ENCODE measurements at places on chromosomes 5 and 9. TPM values are rescaled to one million over a fixed set of nuclear protein-coding genes. Genes with fewer than 3 reads are reported as not detected.

DNA sequence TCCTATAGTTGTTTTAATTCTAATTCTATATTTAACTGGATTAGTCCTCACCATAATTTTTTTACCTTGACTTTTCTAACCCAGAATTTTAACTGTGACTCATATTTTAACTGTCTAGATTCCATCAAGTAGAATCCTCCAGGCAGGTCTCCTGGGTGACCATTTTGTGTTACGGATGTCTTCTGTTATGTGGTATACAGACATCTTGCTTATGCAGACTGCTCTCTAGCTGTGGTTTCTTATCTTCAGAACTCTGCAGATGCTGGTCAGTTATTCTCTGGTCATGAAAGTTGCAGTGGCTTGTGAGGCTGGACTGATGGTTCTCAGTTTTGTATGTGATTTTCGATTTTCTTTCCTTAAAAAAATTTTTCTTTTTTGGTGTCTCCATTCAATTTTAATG lies 139.4 kb downstream of the ATG10 start:
- no peaks in the 10 kb centered on the region for H3K36me3 ChIP-seq
- H3K4me3 ChIP-seq: no peak overlapping the region
- DNase-seq: no peak
- H3K27ac ChIP-seq: no peak overlapping the region

GRCh38 chr5:88837222-88837621 lies 45.8 kb downstream of the MEF2C start:
- H3K4me3 ChIP-seq: no peak overlapping the region
- H3K4me1 ChIP-seq: no peaks in the 10 kb centered on the region
- no peak for DNase-seq

GRCh38 chr5:20601678-20602100 lies 613.7 kb upstream of the CDH18 start:
- H3K36me3 ChIP-seq: no peaks in the 10 kb centered on the region
- no peak overlapping the region for H3K27ac ChIP-seq
- no peaks in the 10 kb centered on the region for H3K4me1 ChIP-seq
- no peaks in the 10 kb centered on the region for H3K27me3 ChIP-seq

GRCh38 chr5:148090146-148090772 lies 26.5 kb downstream of the SPINK5 start:
- H3K27me3 ChIP-seq: no peaks in the 10 kb centered on the region
- no peaks in the 10 kb centered on the region for H3K36me3 ChIP-seq
- H3K27ac ChIP-seq: no peak overlapping the region
- DNase-seq: no peak
- no peak overlapping the region for H3K4me3 ChIP-seq

- no peak for DNase-seq
- no peak overlapping the region for H3K4me3 ChIP-seq
- H3K36me3 ChIP-seq: no peaks in the 10 kb centered on the region
- no peak overlapping the region for H3K27ac ChIP-seq
These were observed 18.1 kb upstream of the COL5A1 start for GRCh38 chr9:134623258-134624066.

DNA sequence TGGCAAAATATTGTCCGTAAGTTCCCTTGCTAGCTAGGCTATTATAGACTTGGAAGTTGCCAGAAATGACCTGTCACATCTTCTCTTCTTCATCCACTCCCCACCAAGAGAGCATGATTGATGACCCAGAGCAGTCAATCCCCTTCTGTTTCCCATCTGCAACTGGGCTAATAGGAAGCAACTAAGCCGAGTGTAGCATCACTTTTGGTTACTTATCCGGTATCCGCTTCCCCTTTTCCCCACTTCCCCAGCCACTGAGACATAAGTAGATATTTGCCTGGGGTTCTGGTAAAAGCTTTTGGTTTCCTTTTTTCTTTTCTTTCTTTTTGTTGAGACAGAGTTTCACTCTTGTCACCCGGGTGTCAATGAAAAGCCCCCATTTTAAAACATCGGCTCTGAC lies 29.4 kb upstream of the LIFR start:
- no peaks in the 10 kb centered on the region for H3K27me3 ChIP-seq
- H3K36me3 ChIP-seq: no peaks in the 10 kb centered on the region
- H3K4me1 ChIP-seq: no peaks in the 10 kb centered on the region
- no peak overlapping the region for H3K27ac ChIP-seq
- no peak for DNase-seq

GRCh38 chr5:81631124-81631523 lies 119.8 kb downstream of the SSBP2 start:
- no peaks in the 10 kb centered on the region for H3K27me3 ChIP-seq
- no peak for DNase-seq
- no peaks in the 10 kb centered on the region for H3K36me3 ChIP-seq
- H3K27ac ChIP-seq: no peak overlapping the region
- H3K4me1 ChIP-seq: no peaks in the 10 kb centered on the region
- no peak overlapping the region for H3K4me3 ChIP-seq

- peaks cover 4% of the 10 kb centered on the region for H3K4me1 ChIP-seq
- DNase-seq: no peak
- H3K27ac ChIP-seq: no peak overlapping the region
- H3K36me3 ChIP-seq: no peaks in the 10 kb centered on the region
These were observed 9.7 kb downstream of the IPPK start for GRCh38 chr9:92660266-92660665.

DNA sequence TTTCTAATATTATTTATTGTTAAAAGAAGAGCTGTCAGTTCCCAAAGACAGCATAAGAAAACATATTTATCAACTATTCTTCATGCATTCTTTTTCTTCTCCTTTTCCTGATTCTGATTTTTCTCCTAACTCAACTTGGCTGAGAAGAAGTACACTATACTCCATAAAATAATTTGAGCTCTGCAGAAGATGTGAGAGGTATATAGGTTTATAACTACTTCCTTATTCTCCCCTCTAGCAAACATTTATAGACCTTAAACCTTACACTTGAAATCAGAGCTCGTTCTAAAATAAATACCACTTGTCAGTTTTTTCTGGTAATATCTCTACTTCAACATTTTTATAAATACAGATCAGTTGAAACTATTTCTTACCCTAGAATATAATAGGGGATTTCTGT lies 724.8 kb upstream of the GRAMD2B start:
- H3K4me3 ChIP-seq: no peak overlapping the region
- H3K36me3 ChIP-seq: no peaks in the 10 kb centered on the region
- no peaks in the 10 kb centered on the region for H3K27me3 ChIP-seq
- H3K4me1 ChIP-seq: no peaks in the 10 kb centered on the region
- no peak for DNase-seq
- H3K27ac ChIP-seq: no peak overlapping the region

- no peaks in the 10 kb centered on the region for H3K27me3 ChIP-seq
- H3K4me1 ChIP-seq: no peaks in the 10 kb centered on the region
- peak overlapping the region; percentile 66 for H3K27ac ChIP-seq
- H3K4me3 ChIP-seq: no peak overlapping the region
- DNase-seq: no peak
These were observed 186.5 kb downstream of the MAN2A1 start for GRCh38 chr5:109876030-109876725.

- H3K36me3 ChIP-seq: no peaks in the 10 kb centered on the region
- H3K27me3 ChIP-seq: no peaks in the 10 kb centered on the region
- no peaks in the 10 kb centered on the region for H3K4me1 ChIP-seq
These were observed 68.5 kb downstream of the RICTOR start for GRCh38 chr5:39005566-39006232.

DNA sequence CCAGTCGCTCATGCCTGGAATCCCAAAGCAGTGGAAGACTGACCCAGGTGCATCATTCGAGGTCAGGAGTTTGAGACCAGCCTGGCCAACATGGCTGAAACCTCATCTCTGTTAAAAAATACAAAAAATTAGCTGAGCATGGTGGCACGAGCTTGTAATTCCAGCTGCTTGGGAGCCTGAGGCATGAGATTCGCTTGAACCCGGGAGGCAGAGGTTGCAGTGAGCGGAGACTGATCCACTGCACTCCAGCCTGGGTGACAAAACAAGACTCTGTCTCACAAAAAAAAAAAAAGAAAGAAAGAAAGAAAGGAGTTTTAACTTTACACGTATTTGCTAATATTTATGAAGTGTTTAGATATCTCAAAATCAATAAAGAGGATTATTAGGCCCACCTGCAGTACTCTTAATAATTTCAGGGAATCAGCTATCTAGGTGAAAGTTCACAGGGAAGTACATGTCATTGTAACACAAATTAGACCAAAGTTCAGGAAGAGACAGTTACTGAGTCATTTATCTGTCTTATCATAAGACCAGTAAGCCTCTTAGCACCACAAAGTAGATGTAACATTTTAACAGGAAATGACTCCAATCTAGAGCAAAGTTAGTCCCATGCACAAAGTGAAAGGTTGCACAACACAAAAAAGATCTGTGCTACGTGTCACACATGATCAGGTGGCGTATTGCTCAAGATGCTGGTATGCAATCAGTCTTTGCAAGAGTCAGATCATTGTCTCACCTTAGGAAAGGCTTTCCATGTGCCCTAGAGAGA lies 34.1 kb upstream of the PLIN2 start:
- H3K27me3 ChIP-seq: no peaks in the 10 kb centered on the region
- H3K4me3 ChIP-seq: no peak overlapping the region
- H3K36me3 ChIP-seq: no peaks in the 10 kb centered on the region

- H3K4me3 ChIP-seq: no peak overlapping the region
- H3K4me1 ChIP-seq: no peaks in the 10 kb centered on the region
- H3K36me3 ChIP-seq: no peaks in the 10 kb centered on the region
- H3K27me3 ChIP-seq: no peaks in the 10 kb centered on the region
- DNase-seq: no peak
- no peak overlapping the region for H3K27ac ChIP-seq
These were observed 49.4 kb downstream of the SLC46A2 start for GRCh38 chr9:112841261-112841660.

DNA sequence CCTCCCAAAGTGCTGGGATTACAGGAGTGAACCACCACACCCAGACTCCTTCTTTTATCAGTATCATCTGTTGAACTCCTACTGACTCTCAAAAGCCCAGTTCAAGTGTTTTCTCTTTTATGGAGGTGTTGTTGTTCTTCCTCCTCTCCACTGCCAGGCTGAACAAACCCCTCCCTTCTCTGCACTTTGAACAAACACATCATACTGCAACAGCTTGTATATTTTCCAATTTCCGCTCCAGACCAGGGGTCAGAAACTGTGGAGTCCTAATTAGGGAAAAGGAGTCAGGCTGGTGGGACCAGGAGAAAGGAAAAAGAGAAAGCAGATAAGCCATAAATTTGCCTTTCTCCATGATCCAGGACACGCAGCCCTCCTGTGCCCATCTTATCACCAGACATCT lies 148.1 kb upstream of the HMHB1 start:
- no peaks in the 10 kb centered on the region for H3K4me1 ChIP-seq
- no peak for DNase-seq
- no peak overlapping the region for H3K4me3 ChIP-seq
- H3K27ac ChIP-seq: no peak overlapping the region
- no peaks in the 10 kb centered on the region for H3K27me3 ChIP-seq

DNA sequence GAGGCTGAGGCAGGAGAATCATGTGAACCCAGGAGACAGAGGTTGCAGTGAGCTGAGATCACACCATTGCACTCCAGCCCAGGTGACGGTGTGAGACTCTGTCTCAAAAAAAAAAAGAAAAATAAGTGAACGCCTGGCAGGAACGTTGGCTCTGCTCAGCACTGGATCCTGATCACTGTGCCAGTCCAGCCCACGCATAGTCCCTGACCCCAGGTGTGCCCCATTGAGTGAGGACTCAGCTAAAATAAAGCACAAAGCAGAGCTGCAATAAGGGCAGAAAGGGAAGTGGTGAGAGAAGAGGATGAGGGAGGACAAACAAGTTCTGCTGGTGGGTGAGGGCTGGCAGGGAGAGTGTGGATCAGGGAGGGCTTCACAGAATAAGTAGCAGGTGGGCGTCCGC lies 4.3 kb downstream of the GRHPR start:
- H3K4me1 ChIP-seq: peaks cover 20% of the 10 kb centered on the region
- no peak overlapping the region for H3K27ac ChIP-seq
- no peaks in the 10 kb centered on the region for H3K27me3 ChIP-seq
- no peak overlapping the region for H3K4me3 ChIP-seq
- DNase-seq: no peak
- no peaks in the 10 kb centered on the region for H3K36me3 ChIP-seq

DNA sequence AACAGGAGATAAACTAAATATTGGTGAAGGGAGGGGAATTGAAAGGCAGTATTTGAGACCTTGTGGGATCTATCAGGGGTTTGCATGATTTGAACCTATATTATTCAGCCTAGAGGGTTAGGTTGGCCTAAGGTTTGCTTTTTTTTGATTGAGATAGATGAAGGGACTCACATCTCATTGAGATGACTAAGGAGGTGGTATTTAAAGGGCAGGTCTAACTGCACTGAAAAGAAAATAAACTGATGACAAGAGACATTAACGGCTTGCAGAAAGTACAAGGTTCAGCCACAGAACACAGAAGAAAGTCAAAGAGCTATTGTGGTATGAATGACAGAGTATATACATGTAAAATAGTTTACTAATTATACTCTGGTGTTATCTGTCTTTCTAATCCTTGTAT lies 412.7 kb downstream of the CDH10 start:
- H3K27me3 ChIP-seq: no peaks in the 10 kb centered on the region
- H3K36me3 ChIP-seq: no peaks in the 10 kb centered on the region
- DNase-seq: no peak
- H3K4me3 ChIP-seq: no peak overlapping the region
- H3K27ac ChIP-seq: no peak overlapping the region

DNA sequence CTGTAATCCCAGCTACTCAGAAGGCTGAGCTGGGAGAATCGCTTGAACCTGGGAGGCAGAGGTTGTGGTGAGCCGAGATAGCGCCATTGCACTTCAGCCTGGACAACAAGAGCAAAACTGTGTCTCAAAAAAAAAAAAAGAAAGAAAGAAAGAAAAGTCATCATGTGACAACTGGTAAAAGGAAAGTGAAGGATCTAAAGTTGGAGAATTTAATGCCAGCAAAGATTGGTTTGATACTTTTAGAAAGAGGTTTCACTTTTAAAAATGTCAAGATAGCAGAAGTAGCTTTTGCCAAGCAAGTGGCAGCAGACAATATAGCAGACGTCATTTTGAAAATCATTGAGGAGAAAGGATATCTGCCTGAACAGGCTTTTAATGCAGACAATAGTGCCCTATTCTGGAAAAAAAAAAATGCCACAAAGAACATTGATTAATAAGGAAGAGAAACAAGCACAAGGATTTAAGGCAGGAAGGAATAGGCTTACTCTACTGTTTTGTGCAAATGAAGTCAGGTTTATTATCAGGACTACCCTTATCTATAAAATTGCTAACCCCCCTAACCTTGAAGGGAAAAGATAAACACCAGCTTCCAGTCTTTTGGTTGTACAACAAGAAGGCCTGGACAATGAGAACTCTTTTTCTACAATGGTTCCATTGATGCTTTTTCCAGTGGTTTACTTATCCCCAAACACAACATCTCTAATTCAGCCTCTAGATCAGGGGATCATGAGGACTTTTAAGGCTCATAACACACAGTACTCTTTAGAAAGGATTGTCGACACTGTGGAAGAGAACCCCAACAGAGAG lies 12.0 kb downstream of the PKD2L2 start:
- H3K36me3 ChIP-seq: no peaks in the 10 kb centered on the region
- DNase-seq: no peak
- H3K4me1 ChIP-seq: no peaks in the 10 kb centered on the region
- H3K4me3 ChIP-seq: no peak overlapping the region

SPINK13 gene
- total RNA-seq: not detected

PCDHB5 gene
- total RNA-seq: 9.8 TPM

SLC25A46 gene
- total RNA-seq: 46.2 TPM

PKD2L2 gene
- total RNA-seq: not detected

CD14 gene
- total RNA-seq: 65.7 TPM

Measured in breast epithelium (tissue), 4 donors.